Endothelial cell of coronary artery (primary cell): ENCODE measurements at places on chromosomes 4 and X. TPM values are rescaled to one million over a fixed set of nuclear protein-coding genes. Genes with fewer than 3 reads are reported as not detected.

Gene CCNQ
- 36.4 and 40.9 TPM in 2 replicates for total RNA-seq

Gene TASL
- not detected in 2 replicates for total RNA-seq

Gene MYL5
- total RNA-seq: 12.0 and 14.0 TPM in 2 replicates

Gene NEUROG2
- not detected in 2 replicates for total RNA-seq

Gene PCDH11X
- not detected in 2 replicates for total RNA-seq

Gene NUP62CL
- not detected in 2 replicates for total RNA-seq

Gene WDFY3
- 72.4 and 89.6 TPM in 2 replicates for total RNA-seq

Gene BEX2
- 0.27 and 0.38 TPM in 2 replicates for total RNA-seq

Gene CETN2
- 21.7 and 26.0 TPM in 2 replicates for total RNA-seq

Gene LRAT
- total RNA-seq: under 0.01 TPM in 1 of 2 replicates, not detected in the other

Gene CTAG1B
- not detected in 2 replicates for total RNA-seq

Gene TLR1
- total RNA-seq: 3.8 and 5.4 TPM in 2 replicates

Gene TRAPPC11
- 28.6 and 36.1 TPM in 2 replicates for total RNA-seq

Gene ARR3
- total RNA-seq: not detected in 2 replicates

Gene AKAP14
- not detected in 2 replicates for total RNA-seq

Gene HHIP
- total RNA-seq: 143 and 260 TPM in 2 replicates

Gene HAND2
- total RNA-seq: 1.7 TPM in 1 of 2 replicates, not detected in the other

Gene VSIG1
- 0.19 and 0.72 TPM in 2 replicates for total RNA-seq

Gene TMEM154
- 2.3 and 3.9 TPM in 2 replicates for total RNA-seq

Gene CT45A2
- not detected in 2 replicates for total RNA-seq

Gene GJB1
- total RNA-seq: not detected in 2 replicates

Gene CT47C1
- not detected in 2 replicates for total RNA-seq

Gene LPAR4
- total RNA-seq: 0.09 TPM in 1 of 2 replicates, not detected in the other

Gene FAM47B
- not detected in 2 replicates for total RNA-seq

Gene CENPI
- 9.5 and 18.8 TPM in 2 replicates for total RNA-seq

Gene SORCS2
- total RNA-seq: under 0.01 and 0.66 TPM in 2 replicates

Gene FAM156A
- 7.5 and 9.4 TPM in 2 replicates for total RNA-seq

Gene GAGE12F
- total RNA-seq: not detected in 2 replicates

Gene GATA1
- total RNA-seq: not detected in 2 replicates

Gene TRIM60
- not detected in 2 replicates for total RNA-seq

Gene PDLIM3
- 17.1 and 85.7 TPM in 2 replicates for total RNA-seq
